ENCODE measurements at places on chromosomes 11 and 22.
A peak's percentile ranks its signal among the peaks of the same experiment; 100 is the strongest.

DNA sequence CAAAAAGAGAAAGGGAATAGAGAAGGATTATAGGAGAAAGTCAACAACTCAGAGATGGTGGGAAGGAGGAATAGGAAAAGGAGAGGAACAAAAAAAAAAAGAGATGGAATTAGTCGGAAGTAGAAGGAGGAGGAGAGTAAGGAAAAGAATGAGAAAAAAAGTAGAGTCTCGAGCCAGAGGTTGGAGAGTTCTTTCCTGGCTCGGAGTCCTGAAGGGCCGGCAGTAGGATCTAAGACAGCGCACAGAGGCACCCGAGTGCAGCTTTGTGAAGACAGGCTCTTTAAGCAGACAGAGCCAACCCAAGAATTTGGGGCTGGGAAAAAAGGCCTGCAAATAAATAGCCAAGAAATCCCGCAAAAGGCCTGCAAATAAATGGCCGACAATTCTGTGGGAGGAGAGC, 170.4 kb upstream of the CCDC90B start:
- DNase-seq = no peak

DNA sequence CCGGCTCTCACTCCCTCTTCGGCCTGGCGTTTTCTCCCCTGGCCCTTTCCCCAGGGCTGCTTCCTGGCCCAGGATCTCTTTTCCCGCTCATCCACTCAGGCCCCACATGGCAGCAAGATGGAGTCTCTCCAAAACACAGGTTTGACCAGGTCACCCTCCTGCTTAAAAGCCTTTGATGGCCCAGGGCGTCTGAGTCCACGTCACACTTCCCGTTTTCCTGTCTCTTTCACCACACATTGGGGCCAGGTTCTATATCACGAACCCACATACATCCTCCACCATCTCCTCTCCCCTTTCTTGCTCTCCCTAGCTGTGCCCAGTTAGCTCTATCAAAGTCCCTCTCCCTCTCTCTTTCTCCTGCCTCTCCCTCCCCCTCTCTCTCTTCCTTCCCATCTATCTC, 7.8 kb upstream of the LRRC32 start:
- no peak for DNase-seq

DNA sequence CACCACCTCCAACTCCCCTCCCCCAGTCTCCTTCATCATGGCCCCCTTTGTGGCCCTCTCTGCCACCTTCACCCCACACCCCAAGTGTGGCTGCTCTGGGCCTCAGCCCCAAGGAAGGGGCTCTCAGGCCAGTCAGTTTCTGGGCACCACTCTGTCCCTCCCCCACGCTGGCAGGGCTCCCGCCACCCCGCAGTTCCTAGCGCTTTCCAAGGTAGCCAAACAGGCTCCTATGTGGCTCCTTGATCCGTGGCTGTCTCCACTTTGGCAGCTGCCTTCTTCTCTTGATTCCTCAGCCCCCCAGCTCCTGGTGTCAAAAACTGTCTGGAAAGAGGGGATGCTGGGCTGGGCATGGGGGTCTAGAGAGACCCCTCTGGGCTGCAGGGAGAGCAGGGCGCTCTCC, 10.4 kb upstream of the CACNA1I start:
- DNase-seq = no peak

GRCh38 chr11:57942808-57943207, 80.9 kb upstream of the OR9Q1 start:
- DNase-seq = no peak

- DNase-seq = no peak
Observed at GRCh38 chr11:1738380-1738779, 12.0 kb downstream of the IFITM10 start.

DNA sequence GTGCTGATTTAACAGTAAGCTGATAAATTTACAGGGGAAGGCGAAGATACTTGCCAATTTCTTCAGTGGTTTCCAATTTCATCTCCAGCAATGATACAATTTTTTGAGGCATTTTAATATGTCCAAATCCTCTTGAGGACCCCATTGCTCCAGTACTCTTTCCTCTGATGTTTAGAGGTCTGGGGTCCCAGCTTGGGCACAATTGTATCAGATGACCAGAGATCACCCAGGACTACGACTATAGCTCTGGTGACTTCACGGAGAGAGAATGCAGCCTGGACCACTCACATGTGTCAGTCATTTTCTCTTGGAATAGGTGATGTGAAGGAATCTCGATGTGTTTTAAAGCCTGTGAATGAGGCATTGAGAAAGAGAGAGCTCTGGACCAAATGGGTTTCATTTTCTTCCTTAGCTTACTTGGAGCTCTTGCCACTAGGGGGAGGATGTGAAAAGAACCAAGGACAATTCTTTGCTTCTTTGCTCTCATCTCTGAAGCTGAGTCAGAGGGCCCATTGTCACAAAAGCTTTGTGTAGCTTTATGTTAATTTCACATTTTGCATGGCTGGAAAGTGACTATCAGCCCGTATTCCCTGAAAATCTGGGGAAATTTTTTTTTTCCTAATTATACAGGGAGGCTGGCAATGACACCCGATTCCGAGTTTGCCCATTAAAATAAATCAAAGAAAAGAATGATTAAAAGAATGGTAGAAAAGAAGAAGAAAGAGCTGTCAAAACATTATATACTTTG, 6.7 kb upstream of the CCDC90B start:
- peak; percentile 40 for DNase-seq

DNA sequence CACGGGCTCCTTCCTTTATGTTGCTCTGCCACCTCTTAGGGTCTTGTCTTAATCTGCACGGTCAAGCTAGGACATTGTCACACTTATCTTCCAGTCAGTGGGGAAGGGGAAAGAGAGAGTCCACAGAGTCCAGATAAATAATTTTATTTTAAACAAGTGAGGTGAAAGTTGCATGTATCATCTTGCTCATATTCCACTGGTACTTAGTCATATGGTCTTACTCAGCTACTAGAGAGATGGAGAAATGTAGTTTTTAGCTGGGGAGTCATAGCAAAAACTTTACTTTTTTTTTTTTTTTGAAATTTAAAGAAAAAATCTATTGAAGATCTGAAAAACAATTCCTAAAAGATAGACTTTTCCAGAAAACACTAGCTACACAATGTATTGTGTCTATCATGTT, 29.0 kb downstream of the PDE3B start:
- DNase-seq = no peak

DNA sequence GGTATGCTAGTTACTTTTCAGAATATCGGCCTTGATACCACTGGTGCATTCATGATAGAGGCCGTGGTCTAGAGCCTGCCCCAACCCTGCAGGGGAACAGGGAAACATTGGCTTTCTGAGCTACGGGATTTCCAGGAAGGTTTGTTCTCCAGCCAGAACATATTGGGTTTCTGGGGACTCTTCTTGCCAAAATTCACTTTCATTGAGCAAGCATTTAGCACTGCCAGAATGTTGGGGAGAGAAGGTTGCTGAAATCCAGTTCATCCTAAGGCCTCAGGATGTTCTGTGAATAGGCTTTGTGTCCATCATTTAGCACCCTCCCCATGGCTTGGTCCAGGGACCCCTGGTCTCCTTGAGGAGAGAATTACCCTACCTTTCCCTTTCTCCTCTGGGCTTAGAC, 36.7 kb downstream of the DRG1 start:
- DNase-seq = no peak

DNA sequence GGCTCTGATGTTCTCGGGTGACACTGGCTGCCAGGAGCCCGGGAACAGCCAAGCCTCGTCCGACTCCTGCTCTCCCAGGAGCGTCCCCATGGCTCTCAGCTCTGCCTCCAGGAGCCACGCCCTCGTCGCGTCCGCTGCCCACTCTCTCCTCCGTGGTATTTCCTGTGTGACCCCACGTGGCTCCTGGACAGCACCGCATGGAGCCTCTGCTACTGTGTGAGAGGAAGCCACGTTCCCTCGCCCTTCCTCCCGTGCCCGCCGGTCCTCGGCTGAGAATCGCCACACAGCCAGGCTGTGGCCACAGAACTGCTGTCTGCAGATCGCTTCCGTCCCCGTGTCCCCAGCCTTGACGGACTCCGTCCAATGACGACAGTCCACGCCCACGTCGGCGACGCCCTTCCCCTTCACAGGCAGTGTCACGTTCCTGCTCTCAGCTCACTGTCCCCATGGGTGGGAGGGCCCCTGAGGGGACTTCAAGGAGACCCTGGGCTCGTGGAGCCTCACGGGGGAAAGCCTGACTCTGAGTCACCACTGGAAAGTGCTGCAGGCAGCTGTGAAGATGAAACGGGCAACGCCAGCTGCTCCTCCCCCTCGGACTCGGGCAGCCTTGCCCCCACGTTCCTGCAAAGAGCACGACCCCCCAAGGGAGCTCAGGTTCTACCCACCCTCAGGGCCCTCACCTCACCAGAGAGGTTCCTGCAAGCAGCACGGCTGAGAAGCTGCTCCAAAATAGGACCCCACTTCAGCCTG, 458.5 kb downstream of the BRD1 start:
- no peak for DNase-seq

DNA sequence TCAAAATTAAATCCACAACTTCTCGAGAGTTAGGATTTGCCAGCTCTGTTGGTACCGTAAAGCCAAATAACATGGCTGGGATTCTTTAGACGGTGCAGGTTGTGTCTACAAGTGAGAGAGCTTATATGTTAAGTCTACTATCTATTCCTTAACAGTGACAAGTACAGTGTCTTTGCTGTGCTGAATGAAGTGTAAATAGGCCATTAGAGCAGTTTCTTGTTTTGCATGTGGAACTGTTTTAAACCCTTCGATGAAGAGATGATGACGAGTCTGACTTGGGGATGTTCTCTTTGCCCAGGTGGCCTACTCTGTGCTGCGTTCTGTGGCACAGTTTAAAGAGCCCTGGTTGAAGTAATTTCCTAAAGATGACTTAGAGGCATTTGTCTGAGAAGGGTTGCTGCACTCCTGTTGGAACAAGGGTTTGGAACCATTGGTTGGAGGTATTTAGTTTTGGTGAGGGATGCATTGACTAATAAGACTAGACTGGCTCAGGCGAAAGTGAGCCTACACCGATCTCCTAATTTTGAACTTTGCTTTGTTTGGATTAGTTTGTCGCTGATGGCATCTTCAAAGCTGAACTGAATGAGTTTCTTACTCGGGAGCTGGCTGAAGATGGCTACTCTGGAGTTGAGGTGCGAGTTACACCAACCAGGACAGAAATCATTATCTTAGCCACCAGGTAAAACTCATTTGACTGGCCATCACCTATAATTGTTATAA, 988 bp downstream of the RPS3 start:
- DNase-seq = peak; percentile 34

DNA sequence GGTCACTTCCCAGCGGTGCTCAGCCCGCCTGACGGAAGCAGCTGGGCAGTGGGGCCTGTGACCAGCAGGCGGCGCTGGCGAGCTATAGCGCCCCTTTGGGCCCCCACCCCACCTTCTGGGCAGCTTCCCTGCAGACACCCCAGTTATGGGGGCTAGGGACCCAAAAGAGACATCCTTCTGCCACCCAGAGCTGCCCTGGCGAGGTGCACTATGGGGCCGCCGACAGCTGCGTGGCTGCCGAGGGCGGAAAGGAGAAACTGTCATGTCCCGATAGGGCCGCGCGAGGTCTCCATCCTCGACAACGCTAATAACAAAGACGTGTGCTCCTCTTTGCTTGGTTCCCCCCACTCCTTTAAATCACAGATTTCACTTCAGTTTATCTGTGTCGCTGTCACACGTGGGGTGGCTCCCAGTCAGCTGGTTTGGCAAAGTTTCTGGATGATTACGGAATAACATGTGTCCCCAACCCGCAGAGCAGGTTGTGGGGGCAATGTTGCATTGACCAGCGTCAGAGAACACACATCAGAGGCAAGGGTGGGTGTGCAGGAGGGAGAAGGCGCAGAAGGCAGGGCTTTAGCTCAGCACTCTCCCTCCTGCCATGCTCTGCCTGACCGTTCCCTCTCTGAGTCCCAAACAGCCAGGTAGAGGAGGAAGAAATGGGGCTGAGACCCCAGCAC, 673 bp upstream of the MYO7A start:
- peak; percentile 52 for DNase-seq

GRCh38 chr11:26599425-26599824, 27.4 kb upstream of the MUC15 start:
- DNase-seq = no peak

DNA sequence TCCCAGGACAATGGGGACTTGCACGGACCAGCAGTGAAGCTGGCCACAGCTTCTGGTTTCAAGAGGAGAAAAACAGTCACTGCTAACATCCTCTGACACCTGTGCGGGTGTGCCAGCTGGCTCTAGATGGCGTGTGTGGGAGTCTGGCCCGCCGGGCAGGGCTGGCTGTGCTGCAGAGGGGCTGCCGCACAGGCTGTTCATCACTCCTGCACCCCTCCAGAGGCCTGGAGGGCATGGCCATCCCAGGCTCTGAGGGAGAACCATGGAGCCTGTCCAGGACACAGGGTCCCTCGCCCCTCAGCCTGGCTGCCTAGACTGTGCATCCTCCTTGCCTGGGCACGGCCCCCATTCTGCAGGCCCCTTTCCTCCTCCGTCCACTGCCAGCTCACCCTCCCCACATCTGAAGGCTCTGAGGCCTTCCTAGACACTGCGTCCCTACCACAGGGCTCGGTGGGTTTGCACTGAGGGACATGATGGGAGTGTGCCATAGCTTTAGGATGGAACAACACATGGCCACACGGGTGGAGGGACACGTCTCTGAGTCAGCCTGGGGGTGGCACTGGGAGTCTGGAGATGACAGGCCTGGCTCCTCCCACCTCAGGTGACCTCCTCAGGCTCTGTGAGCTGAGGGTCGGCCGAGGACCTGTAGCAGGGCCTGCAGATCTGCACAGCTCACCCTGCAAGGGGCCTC, 42.1 kb upstream of the GNB1L start:
- DNase-seq = no peak

Data from CD4-positive, alpha-beta T cell treated with Interleukin-10 for 1 hour (primary cell).